ENCODE measurements at places on chromosomes 7 and 10. TPM values are rescaled to one million over a fixed set of nuclear protein-coding genes. Genes with fewer than 3 reads are reported as not detected.

PNLIPRP1 gene
- not detected for total RNA-seq

TUBB8 gene
- not detected for total RNA-seq

DLX5 gene
- not detected for total RNA-seq

EPHA1 gene
- total RNA-seq = 1.2 TPM

KIN gene
- total RNA-seq = 13.0 TPM
